ENCODE measurements at places on chromosomes 7 and 10. TPM values are rescaled to one million over a fixed set of nuclear protein-coding genes. Genes with fewer than 3 reads are reported as not detected.

The AKR1C8 gene
- total RNA-seq = not detected

The IGFBP1 gene
- total RNA-seq = not detected

The TFPI2 gene
- total RNA-seq = 649 TPM

The CLIP2 gene
- 37.4 TPM for total RNA-seq

The NEBL gene
- under 0.01 TPM for total RNA-seq

The CREB5 gene
- 4.5 TPM for total RNA-seq

The METTL27 gene
- total RNA-seq = 5.0 TPM

The SPDYE8 gene
- total RNA-seq = not detected

The AFAP1L2 gene
- total RNA-seq = 0.05 TPM

The MEST gene
- 917 TPM for total RNA-seq

The GPR158 gene
- total RNA-seq = 0.05 TPM

The FZD1 gene
- 8.3 TPM for total RNA-seq

The DNAJC30 gene
- 2.4 TPM for total RNA-seq

The IGF2BP3 gene
- total RNA-seq = 53.6 TPM

The PPP1R3C gene
- total RNA-seq = 84.9 TPM

The AMPH gene
- 1.4 TPM for total RNA-seq

The STAG3 gene
- total RNA-seq = 0.88 TPM

The PRF1 gene
- not detected for total RNA-seq

The MMP21 gene
- not detected for total RNA-seq

The ZNF365 gene
- total RNA-seq = 2.8 TPM

The GPR146 gene
- total RNA-seq = 3.8 TPM

The LRRD1 gene
- total RNA-seq = 0.30 TPM

The SLC18A3 gene
- not detected for total RNA-seq

The MRC1 gene
- 0.05 TPM for total RNA-seq

The GIMAP4 gene
- 0.59 TPM for total RNA-seq

The KDM7A gene
- 5.2 TPM for total RNA-seq

The TRPV5 gene
- total RNA-seq = not detected
